ENCODE measurements at places on chromosomes 11 and 22.

DNA sequence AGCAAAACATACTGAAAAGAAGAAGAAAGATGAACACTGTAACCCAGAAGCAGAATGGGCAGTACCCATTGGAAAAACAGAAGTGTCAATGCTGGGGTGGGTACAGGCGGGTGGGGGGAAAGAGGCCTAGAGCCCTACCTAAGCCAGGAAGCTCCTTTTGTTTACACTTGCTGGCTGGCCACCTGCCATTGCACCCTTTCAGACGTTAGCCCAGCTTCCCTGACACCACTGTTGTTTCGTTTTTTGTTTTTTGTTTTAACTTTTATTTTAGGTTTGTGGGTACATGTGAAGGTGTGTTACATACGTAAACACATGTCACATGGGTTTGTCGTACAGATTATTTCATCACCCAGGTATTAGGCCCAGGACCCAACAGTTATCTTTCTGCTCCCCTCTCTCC is 55.4 kb downstream of the PLEKHA7 start:
- no peak for DNase-seq

DNA sequence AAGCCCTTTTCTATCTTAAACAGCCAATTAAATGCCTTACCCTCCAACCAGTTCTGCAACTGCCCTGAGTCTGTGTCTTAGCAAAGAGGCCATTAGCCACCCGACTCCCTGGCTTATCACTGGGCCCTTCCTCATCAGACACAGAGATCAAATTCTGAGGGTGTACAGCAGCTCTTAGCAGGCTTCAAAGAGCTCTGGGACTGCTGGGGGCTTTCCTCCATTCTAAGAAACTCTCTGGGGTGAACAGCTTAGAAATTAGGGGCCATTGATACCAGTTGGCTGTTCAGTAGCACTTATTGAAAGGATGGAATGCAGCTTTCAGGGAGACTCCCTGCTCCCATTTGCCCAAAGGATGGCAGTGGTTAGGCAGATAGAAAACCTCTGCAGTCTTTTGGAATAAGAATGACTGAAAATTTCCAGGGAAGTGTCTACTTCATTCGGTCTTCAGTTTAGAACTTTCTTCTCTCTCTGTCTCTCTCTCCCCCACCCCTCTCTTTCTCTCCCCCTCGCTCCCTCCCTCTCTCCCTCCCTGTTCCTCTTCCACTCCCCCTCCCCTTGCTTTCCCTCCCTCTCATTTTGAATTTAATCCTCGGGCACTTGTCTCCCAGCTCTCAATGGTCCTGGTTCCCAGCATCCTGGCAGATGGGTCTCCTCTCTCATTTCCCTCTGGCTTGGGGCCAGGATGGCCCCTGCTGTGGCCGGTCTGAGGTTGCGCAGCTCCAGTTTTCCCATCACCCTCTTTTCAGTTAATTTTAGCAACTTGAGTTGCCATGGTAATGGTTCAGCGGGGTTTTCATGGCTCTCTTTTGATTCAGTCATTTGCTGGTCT is 76.4 kb downstream of the COMMD9 start:
- DNase-seq: no peak

DNA sequence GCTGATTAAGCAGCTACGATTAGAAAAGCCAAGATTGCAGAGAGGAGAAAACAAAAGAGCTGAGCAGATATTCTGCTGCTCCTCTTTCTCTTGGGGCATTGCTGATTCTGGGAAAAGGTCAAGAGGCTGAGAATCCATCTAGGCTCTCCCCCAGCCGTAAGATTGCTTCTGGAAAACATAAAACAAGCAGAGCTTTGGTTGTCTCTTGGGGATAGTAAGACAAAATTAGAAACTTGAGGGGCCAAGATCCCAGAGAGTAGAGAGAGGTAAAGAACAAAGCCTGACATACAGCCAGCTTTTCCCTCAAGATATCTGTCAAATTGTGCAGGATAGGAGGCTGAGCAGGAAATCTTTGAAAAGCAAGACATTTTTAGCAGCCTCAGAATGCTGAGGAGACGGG is 158.2 kb downstream of the TTC28 start:
- DNase-seq: no peak

GRCh38 chr11:130418210-130418609 is 10.2 kb downstream of the ADAMTS8 start:
- no peak for DNase-seq

DNA sequence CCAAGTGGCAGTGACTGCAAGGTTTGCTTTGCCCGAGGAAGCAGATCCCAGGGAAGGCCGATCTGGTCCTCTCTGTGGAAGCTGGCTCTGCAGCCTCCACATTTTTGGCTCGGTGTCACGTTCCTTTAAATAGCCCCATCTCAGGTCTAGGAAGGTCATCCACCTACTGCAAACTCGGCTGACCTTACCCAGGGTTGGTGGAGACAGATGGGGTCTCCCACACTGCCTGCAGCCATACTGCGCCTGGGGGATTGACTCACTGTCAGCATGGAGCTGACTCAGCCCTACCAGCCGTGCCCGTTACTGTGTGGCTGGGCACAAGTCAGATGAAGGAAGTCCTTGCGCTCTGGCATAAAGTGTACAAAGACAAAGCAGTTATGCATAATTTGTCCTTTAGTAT is 16.9 kb downstream of the CDPF1 start:
- no peak for DNase-seq

DNA sequence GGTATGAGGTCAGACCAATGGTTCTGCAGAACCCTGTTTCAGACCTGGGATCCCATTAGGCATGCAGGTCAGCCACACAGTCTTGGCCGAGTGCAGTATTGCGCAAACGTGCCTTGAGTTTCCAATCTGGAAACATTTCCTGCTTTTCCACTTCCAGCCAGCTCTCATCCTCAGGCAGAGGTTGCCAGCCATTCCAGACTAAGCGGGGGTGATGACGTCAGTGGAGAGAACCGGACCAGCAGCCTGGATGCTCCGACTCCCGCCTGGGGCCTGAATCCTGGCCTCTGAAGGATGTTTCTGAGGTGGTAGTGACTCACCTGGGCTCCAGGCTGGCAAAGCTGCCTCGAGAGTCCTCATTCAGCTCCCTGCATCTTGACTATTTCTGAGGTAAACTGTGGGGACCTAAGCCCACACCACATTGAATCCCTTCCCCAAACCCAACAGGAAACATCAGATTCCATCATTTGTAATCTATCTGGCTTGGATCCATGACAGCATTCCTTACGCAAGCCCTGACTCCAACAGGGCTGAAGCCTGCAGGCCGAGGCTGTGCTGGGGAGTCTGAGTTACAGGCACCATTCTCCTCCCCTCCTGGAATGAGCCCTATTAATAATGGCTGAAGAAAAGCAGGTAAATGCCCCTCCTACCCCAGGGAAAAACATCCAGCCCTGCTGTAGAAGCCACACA is 83.0 kb downstream of the ABTB2 start:
- DNase-seq: no peak

DNA sequence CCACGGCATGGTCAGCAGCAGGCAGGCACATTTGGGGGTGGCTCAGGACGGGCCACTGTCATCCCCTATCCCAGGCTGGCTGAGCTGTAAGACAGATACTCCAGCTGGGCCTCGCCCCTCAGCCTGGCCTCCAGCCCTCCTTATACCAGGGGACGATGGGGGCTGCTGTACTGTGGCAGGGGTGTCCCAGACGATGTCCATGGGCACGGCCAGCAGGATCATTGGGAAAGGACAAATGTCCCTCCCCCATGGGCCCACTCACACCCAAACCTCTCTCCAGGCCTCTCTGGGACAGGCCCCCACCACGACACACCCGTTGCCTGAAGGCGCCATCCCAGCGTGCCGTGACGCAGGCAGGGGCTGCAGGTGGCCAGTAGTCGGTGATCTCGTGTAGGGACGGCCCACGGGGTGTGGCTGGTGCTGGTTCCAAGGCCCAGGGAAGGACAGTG is 1.5 kb upstream of the IL17REL start:
- peak; percentile 36 for DNase-seq

GRCh38 chr22:38744981-38745380 is 10.8 kb downstream of the SUN2 start:
- DNase-seq: no peak

All from GM12891 (cell line).